ENCODE measurements at places on chromosomes 3 and 15.
A peak's percentile ranks its signal among the peaks of the same experiment; 100 is the strongest.

DNA sequence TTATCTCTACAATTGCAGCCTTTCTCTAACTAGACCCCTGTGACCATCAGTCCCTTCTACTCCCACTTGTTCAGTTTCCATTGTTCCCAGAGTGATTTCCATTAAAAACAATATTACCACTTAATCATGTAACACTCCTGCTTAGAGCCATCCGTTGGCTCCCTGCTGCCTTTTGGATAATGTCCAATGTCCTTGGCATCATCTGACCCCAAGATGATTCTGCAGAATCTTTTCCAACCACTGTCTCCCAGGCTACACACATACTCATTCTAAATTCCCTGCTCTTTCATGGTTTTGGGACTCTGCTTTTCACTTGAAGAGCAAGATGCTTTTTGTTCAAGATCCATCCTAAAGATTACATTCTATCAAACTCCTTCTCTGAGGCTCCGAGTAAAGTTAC, 7.1 kb downstream of the KCNH8 start:
- no peak for DNase-seq

GRCh38 chr3:119205209-119205608, 31.8 kb downstream of the UPK1B start:
- no peak for DNase-seq

- no peak for DNase-seq
These were observed 107.9 kb downstream of the MYLK start for GRCh38 chr3:123776071-123776782.

DNA sequence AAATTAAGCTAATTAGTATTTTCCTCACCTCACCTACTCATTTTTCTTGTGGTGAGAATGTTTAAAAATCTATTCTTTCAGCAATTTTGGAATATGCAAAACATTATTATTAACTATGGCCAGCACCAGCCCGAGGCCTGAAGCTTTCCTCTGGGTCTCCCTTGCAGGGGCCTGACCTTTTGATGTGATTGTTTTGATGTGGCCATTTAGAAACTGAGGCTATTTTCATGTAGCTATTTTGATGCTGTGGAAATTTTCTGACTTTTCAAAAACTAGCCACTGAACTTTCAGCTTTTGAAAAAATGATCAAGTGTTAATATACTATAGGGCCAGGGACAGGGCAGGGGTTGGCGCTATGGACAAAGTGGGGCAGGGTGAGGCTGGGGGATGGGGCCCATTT, 8.2 kb upstream of the CCR9 start:
- no peak for DNase-seq

- DNase-seq: no peak
These were observed 64.7 kb downstream of the ISL2 start for GRCh38 chr15:76401285-76401684.

GRCh38 chr3:50375258-50375931, 16.1 kb upstream of the TMEM115 start:
- peak; percentile 25 for DNase-seq

DNA sequence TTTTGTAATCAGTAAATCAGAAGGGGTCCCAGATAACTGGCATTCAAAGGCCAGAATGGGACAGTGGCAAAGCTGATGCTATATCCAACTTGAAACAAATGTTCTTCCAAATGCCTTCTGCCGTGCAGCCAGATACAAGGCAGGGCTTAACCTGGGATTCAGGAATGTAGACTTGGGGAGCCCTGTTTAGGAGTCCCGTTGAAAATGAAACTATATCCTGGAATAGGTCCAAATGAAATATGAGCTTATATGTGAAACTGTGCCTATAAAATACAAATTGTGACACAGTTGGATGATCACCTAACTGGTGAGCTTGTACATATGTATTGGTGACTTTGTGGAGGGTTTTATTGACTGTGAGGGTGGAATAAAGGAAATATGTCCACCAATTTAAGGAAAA, 28.7 kb downstream of the FRMD4B start:
- DNase-seq: peak; percentile 10

Measured in NCI-H526 (cell line).